A673 (cell line): ENCODE measurements at places on chromosomes 7 and 10.

DNA sequence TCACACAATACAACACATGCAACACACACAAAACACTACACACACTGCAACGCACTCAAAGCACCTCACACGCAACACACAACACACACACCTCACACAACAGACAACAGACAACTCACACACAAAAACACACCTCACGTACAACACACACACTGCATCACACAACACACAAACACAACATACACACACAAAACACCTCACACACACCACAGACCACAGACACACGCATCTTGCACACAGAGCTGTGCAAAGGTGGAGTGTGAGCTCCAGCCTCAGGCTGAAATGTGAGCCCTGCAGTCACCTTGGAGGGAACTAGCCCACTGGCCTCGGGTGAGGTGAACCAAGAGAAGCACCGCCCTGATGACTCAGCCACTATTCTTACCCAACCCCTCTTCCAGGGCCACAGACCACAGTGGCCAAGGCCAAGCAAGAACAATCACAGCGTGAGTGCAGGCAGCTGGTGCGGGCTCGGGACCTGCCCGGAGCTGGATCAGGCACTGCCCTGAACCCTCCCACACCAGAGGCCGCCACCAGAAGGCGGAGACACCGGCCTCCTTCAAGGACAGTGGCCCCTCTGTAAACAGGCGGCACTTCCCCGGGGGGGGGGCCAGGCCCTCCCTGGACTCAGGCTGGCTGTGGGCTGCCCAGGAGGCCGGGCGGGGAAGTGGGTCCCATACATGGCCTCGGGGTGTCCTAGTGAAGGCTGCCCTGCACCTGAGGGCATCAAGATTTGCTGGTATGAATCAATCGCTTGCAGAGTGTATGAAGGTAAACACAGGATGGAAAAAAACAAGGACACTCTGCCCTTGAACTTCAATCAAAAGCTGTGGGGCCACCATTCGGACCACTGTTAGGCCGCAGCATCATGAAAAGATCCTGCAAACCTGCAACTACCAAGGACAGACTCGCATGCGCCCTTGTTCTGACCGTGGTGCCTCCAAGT lies 106.7 kb downstream of the TNS3 start:
- no peak overlapping the region for H3K27ac ChIP-seq
- no peaks in the 10 kb centered on the region for H3K4me1 ChIP-seq
- no peak overlapping the region for H3K4me3 ChIP-seq
- no peak for DNase-seq

- H3K4me3 ChIP-seq = no peak overlapping the region
- no peak overlapping the region for H3K27ac ChIP-seq
- no peaks in the 10 kb centered on the region for H3K27me3 ChIP-seq
- H3K36me3 ChIP-seq = no peaks in the 10 kb centered on the region
These were observed 315.3 kb downstream of the CXCL12 start for GRCh38 chr10:44069573-44069972.

- no peaks in the 10 kb centered on the region for H3K36me3 ChIP-seq
- no peak for DNase-seq
- H3K4me1 ChIP-seq = no peaks in the 10 kb centered on the region
- no peak overlapping the region for H3K4me3 ChIP-seq
These were observed 228.6 kb downstream of the GLRX3 start for GRCh38 chr10:130364631-130365411.

DNA sequence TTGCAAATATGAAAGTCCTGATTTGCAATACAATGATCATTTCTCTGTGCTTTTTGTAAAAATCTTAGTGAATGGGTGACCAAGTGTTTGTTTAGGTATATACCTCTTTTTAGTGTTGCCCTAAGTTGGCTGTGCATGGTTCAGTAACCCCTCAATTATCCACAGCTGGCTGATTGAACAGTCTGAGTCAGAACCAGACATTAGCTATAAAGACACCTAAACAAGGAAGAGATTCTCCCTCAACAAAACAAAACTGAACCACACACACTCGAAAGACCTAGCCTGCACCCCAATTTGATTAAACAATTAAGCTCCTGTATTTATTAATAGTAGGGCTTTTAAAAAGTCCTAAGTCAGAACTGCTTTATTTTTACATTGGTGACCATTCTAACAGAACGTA lies 2.8 kb downstream of the RSBN1L start:
- no peaks in the 10 kb centered on the region for H3K27me3 ChIP-seq
- H3K4me1 ChIP-seq = peaks cover 15% of the 10 kb centered on the region
- H3K27ac ChIP-seq = no peak overlapping the region
- no peak for DNase-seq
- H3K36me3 ChIP-seq = peaks cover 4% of the 10 kb centered on the region

DNA sequence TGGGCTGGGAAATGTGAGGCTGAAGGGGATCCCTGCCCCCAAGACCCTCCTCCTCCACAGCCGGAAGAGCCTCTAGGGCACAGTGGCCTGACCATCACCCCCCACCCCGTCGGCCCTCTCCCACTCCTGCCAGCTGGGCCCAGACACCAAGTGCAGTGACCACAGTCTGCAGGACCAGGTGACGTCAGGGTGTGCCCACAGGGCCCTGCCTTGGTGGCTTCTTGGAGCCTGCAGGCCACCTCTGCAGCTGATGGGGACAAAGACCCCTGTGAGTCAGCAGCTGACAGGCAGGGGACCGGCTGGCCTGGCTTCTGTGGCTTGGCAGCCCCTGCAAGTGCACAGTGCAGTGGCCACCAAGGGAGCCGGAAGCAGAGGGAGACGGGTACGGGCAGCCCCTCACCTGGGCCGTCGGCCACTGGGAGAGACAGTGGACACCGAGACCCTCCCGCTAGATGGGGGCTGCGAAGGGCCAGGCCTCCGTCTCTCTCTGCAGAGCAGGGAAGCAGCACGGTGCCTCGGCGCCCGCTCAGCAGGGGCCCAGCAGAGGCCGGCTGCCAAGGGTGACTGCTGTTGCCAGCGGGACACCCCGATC lies 274.6 kb downstream of the ELFN1 start:
- H3K27ac ChIP-seq = no peak overlapping the region
- H3K36me3 ChIP-seq = no peaks in the 10 kb centered on the region
- H3K27me3 ChIP-seq = no peaks in the 10 kb centered on the region
- DNase-seq = no peak
- H3K4me1 ChIP-seq = peaks cover 10% of the 10 kb centered on the region
- no peak overlapping the region for H3K4me3 ChIP-seq

- H3K27me3 ChIP-seq = no peaks in the 10 kb centered on the region
- no peak overlapping the region for H3K4me3 ChIP-seq
- H3K36me3 ChIP-seq = no peaks in the 10 kb centered on the region
- no peak overlapping the region for H3K27ac ChIP-seq
- peaks cover 18% of the 10 kb centered on the region for H3K4me1 ChIP-seq
These were observed 96.1 kb downstream of the COL28A1 start for GRCh38 chr7:7439564-7439963.

DNA sequence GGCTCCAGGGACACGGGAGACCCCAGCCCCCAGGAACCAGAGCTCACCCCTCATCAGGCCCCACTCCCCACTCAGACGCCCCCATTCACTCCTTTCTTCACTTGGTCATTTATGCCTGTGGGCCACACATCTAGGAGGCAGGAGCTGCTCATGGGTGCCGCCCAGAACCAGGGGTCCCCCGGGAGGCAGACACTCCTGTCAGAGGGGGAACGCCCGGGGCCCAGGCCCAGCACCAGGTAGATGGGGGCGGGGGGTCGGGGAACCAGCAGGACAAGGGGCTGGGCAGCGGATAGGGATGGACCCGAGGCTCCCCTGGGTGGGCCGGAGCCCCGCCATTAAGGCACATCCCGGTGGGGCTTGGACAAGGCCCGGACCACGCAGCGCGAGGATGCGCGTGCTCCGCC lies 11.8 kb downstream of the CALY start:
- H3K27me3 ChIP-seq = peaks cover 15% of the 10 kb centered on the region
- H3K27ac ChIP-seq = no peak overlapping the region

GRCh38 chr10:48608279-48608681 lies 3.4 kb upstream of the ARHGAP22 start:
- H3K27ac ChIP-seq = no peak overlapping the region
- H3K4me1 ChIP-seq = no peaks in the 10 kb centered on the region
- H3K4me3 ChIP-seq = no peak overlapping the region
- no peaks in the 10 kb centered on the region for H3K36me3 ChIP-seq

DNA sequence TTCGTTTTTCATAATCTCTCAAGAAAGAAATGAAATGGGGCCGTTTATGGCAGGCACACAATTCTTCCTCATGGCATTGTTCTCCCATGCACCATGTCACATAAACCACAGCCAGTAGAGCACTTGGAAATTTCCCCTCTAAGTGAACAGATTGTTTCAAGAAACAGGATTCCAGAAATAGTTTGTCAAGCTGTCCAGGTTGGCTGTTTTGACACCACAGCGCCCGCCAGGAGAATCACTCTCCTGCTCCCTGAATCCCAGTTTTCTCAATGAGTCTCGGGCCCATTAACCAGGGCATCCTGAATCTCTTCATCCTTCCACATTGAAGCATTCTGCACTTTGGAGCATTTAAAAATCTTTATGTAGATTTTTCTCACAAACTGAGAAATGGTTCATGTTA lies 172.2 kb upstream of the NEBL start:
- H3K4me1 ChIP-seq = peaks cover 14% of the 10 kb centered on the region
- H3K27ac ChIP-seq = no peak overlapping the region
- H3K36me3 ChIP-seq = no peaks in the 10 kb centered on the region
- peaks cover 66% of the 10 kb centered on the region for H3K27me3 ChIP-seq
- DNase-seq = no peak

DNA sequence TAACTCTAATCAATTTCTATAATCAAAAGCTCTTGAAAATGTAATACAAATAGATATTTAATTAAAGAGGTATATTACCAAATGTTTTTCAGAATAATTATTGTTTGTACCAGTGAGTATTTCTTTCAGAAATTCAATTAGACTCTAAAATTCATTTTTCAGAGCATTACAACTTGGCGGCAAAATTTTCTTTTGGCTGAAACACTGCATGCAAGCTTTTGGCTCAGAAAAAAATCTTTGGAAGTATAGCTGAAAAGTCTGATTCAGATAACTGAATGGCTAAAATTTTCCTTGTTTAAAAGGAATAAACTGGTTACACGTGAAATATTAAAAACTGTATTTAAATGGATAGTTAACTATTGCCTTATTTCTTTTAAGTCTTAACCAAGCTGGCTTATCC lies 202.6 kb upstream of the KAT6B start:
- H3K27ac ChIP-seq = no peak overlapping the region
- H3K4me1 ChIP-seq = no peaks in the 10 kb centered on the region
- no peak for DNase-seq
- H3K36me3 ChIP-seq = no peaks in the 10 kb centered on the region

DNA sequence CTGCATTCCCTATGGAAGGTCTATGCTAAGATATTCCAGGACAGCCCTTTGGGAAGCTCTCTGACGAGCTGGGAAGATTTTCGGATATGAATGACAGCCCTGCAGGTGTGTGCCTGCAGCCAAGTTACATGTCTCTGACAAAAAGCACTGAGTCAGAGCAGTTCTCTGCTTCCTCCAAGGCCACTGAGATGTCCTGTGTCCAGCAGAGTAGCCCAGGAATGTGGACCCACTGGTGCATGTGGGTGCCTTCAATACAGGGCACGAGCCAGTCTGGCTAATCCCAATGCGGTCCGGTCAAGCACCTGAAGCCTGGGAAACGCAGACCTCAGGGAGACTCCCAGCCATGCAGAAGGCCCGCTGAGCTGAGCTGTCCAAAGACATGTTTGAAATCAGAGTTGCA lies 565.7 kb downstream of the TCERG1L start:
- peaks cover 27% of the 10 kb centered on the region for H3K4me1 ChIP-seq
- DNase-seq = no peak
- no peak overlapping the region for H3K4me3 ChIP-seq
- no peak overlapping the region for H3K27ac ChIP-seq
- no peaks in the 10 kb centered on the region for H3K27me3 ChIP-seq

DNA sequence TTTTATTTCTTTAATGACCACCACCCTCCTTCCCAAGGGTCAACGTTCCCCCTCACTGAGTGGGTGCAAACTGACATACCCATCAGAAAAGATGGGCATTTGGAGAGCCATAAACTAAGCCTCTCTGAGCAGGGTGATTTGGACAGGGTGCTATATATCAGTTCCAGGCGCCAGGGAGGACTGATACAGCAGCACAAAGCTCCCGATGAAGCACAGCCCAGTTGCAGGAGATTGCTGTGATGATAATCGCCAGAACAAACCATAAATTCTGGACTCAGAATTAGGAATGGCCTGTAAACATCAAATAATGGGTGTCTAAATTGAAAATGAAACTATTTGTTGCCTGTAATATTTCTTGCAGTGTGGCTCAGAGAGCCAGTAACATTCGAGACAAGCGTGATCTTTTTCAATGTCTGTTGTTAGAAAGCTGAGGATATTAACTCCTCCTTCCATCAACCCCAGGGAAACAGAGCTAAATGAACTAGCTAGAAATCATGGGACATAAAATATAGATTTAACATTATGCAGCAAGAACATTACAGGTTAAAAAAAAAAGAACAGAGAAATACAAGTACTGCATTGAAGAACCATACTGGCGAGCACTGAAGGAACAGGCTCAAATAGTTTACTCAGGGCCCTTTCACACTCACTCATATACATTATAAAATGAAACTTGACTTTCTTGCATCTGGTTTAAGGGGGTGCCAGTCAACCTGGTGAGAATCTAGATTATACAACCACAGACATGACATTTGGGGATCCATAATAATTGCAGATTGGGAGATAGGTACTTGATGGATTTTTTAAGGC lies 137.5 kb upstream of the LRRTM3 start:
- H3K4me1 ChIP-seq = no peaks in the 10 kb centered on the region
- no peak for DNase-seq
- no peak overlapping the region for H3K27ac ChIP-seq
- H3K4me3 ChIP-seq = no peak overlapping the region
- H3K36me3 ChIP-seq = no peaks in the 10 kb centered on the region

- no peaks in the 10 kb centered on the region for H3K27me3 ChIP-seq
- H3K27ac ChIP-seq = no peak overlapping the region
- no peak overlapping the region for H3K4me3 ChIP-seq
- no peaks in the 10 kb centered on the region for H3K36me3 ChIP-seq
- H3K4me1 ChIP-seq = no peaks in the 10 kb centered on the region
These were observed 44.4 kb downstream of the JAKMIP3 start for GRCh38 chr10:132110111-132110521.

DNA sequence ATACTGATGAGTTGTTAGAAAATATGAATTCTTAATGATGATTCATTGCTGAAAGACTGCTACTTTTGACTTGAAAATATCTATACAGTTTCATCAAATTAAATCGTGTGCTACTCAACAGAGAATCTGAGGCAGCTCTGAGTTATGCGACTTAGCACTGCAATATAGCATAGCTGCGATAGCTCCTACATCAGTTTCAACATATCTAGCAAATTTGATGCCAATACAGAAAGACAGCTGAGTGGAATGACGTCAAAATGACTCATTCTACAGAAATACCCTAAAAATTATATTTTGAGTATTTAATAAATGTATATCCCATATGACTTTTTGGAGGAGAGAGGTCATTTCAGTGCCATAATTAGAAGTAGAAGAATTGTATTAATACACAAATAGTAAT lies 1.1 kb upstream of the TARP start:
- no peaks in the 10 kb centered on the region for H3K36me3 ChIP-seq
- H3K4me3 ChIP-seq = no peak overlapping the region
- no peaks in the 10 kb centered on the region for H3K27me3 ChIP-seq
- H3K4me1 ChIP-seq = no peaks in the 10 kb centered on the region
